B cell (primary cell): ENCODE measurements at places on chromosomes 16 and 17. TPM values are rescaled to one million over a fixed set of nuclear protein-coding genes. Genes with fewer than 3 reads are reported as not detected.

DNA sequence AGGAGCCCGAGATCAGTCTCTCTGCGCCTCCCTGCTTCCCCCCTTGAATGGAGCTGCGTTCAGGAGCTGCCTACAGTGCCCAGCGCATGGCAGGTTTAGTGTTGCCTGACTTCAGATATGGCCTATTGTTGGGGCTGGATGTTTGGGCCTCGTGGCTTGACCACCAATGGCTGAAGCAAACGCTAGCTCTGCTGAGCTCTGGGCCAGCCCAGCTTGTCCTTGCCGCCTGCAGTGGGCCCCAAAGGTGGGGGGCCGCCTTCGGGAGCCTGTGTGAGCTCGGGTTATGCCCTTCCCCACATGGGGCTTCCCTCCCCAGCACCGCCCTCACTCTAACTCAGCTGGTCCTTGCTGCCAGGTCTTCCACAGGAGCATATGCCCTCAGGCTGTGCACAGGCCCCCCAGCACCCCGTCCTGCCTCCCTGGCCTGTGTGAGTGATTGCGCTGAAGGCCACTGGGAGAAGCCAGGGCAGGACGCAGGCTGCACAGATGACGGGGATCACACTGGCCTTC, 2.0 kb upstream of the METTL26 start:
- peak; percentile 29 for DNase-seq

GRCh38 chr17:34757106-34757505, 177.7 kb downstream of the TMEM132E start:
- DNase-seq: no peak

The MSLN gene
- polyA plus RNA-seq: not detected in 2 replicates

- DNase-seq: no peak
These were observed 23.6 kb downstream of the ZNF469 start for GRCh38 chr16:88406096-88407041.

DNA sequence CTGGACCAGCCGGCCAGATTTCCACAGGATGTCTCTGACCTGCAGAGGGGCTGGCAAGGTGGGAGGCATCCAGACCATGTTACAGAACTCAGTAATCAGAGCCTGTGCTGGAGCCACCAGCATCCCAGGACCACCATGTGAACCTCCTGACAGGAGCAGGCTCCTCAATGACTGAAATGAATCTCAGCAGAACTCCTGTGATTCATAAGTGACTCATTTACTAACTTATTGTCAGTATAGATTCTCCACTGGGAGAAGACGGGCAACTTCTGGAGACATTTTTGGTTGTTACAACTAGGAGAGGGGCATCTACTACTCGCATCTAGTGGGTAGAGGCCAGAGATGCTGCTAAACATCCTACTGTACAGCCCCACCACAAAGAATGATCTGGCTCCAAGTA, 3.1 kb upstream of the WWOX start:
- no peak for DNase-seq

GRCh38 chr17:4941319-4941610, 1.2 kb downstream of the RNF167 start:
- no peak for DNase-seq

- DNase-seq: no peak
These were observed 2.5 kb upstream of the ZFHX3 start for GRCh38 chr16:73050201-73051099.

- DNase-seq: no peak
These were observed 215.3 kb downstream of the ZNF423 start for GRCh38 chr16:49640581-49640980.

GRCh38 chr16:50290856-50291255, 24.5 kb downstream of the ADCY7 start:
- DNase-seq: no peak

DNA sequence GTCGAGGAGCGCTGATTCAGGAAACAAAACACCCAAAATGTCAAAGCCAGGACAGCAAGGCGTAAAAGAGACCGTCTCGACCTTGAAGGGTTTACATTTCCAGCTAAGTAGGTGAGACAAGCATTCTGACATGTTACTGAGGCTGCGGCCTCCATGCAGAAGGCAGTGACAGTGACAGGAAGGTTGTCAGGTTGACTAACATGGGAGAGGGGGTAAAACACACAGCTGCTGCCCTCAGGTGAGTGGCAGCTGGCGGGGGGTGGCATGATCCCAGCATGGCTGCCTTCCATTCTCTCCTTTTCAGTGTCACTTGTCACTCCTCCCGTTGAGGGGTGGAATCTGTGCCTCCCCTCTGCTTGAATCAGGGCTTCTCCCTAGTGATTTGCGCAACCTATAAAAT, 31.9 kb upstream of the CRHR1 start:
- no peak for DNase-seq

- no peak for DNase-seq
These were observed 274.9 kb upstream of the CCL2 start for GRCh38 chr17:33980193-33980592.

DNA sequence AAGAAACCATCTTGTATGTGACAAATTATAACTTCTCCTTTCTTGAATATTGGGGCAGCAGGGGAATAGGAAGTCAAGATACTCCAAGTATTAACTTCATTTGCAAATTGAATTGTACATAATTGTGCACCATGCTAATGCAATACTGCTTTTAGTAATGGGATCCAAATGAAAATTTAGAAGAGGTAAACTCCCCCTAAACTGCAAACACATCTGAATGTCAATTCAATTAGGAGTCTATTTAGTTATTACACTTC, 4.5 kb downstream of the STAT5B start:
- no peak for DNase-seq

The ZC3H18 gene
- polyA plus RNA-seq: 40.4 and 63.5 TPM in 2 replicates

The HES7 gene
- polyA plus RNA-seq: 0.09 and 0.34 TPM in 2 replicates

The CETP gene
- 0.18 and 0.48 TPM in 2 replicates for polyA plus RNA-seq

The CDRT15 gene
- not detected in 2 replicates for polyA plus RNA-seq

- DNase-seq: no peak
These were observed 36.2 kb downstream of the MPHOSPH6 start for GRCh38 chr16:82133798-82134197.

The LITAFD gene
- not detected in 2 replicates for polyA plus RNA-seq

- no peak for DNase-seq
These were observed 591 bp downstream of the DHX38 start for GRCh38 chr16:72094266-72094610.

The RMI2 gene
- polyA plus RNA-seq: 2.2 and 2.3 TPM in 2 replicates

DNA sequence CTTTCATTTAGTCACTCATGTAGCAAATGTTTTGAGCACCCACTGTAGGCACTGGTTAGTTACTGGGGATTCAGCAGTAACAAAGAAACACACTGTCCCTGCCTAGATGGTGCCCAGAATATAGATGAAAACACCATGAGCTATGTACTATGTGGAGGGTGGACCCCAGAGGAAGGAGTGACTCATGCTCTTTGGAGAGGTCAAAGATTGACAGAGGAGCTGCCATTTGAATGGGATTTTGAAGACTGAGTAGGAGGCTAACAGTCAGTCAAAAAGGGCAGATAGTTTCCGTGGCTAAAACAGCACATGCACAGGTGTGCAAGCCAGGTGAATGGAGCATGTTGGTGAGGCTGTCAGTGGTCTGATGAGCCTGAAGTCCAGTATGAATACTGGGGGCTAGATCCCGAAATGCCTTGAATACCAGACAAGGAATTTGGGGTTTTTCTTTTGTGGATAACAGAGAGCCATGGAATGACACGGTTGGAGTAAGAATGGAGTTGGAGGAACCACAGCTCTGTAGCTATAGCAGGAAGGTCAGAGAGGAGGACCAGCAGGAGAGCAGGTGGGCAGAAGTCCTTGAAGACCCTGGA, 6.1 kb downstream of the IL21R start:
- DNase-seq: peak; percentile 38

GRCh38 chr17:62478424-62478879, at the start of gene TLK2:
TSS of gene TLK2 (plus strand) at chr17:62478825. CDS start at chr17:62481126, 2,301 bp downstream.
- DNase-seq: peak; percentile 86

The CSHL1 gene
- not detected in 2 replicates for polyA plus RNA-seq

The GPT2 gene
- 5.2 and 6.8 TPM in 2 replicates for polyA plus RNA-seq

DNA sequence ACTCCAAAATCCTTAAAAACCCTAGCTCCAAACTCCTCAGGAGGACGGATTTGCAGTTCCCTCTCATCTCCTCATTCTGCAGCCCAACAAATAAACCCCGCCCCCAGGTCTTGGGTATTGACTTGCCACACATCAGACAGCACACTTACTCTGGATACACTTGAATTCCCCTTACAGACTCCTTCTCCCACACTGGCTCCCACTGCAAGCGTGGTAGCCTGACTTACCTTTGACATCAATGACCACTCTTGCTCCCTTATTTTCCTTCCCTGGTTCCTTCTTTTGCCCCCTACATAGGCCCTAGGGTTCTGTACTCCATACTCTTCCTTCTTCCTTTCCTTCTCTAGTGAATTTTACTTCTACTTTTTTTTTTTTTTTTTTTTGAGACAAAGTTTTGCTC, 7.5 kb downstream of the RFFL start:
- no peak for DNase-seq

The SHISA9 gene
- polyA plus RNA-seq: 0.01 and 0.03 TPM in 2 replicates

- peak; percentile 74 for DNase-seq
These were observed 25.9 kb downstream of the BRIP1 start for GRCh38 chr17:61837175-61838051.

- DNase-seq: no peak
These were observed 131.8 kb downstream of the CDH11 start for GRCh38 chr16:64990101-64990500.

DNA sequence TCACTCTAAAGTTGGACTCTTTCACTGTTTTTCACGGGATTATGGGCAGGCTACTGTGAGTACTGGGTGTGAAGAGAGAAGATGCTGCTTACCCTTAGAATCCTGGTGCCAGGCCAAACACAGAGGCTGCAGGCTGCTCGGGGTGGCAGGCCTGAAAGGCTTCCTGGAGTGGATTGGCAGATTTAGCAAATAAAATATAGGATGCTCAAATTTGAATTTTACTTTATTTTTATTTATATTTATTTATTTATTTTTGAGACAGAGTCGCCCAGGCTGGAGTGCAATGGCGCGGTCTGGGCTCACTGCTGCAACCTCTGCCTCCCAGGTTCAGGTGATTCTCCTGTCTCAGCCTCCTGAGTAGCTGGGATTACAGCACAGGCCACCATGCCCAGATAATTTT, 14.9 kb upstream of the STAC2 start:
- no peak for DNase-seq

DNA sequence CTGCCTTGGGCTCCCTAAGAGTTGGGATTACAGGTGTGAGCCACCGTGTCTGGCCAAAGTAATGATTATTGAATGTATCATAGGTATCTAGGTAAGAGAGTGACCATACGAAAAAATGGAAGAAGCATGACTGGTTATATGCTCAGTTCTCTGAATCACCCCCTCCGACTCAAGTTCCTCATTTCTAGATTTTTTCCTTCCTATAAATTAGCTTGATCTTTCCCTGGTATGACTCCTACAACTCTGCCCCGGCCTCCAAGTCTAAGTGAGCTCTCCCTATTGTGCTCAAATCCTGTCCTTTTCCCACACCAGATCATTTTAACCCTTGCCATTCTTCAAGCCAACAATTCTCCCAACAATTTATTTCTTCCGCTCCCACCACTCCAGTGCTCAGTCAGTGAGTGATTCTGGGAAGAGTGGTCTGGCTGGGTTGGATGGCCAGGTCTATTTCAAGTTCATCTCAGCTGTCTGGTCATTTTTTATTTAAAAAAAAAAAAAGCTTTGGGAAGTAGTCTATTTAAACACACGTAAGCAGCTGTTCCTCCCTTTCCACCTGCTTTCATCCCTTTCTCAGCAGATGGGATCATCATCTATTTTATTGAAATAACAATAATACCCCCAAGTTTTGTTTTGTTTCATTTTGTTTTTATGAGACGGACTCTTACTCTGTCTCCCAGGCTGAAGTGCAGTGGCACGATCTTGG, 120.2 kb upstream of the HS3ST2 start:
- DNase-seq: no peak

DNA sequence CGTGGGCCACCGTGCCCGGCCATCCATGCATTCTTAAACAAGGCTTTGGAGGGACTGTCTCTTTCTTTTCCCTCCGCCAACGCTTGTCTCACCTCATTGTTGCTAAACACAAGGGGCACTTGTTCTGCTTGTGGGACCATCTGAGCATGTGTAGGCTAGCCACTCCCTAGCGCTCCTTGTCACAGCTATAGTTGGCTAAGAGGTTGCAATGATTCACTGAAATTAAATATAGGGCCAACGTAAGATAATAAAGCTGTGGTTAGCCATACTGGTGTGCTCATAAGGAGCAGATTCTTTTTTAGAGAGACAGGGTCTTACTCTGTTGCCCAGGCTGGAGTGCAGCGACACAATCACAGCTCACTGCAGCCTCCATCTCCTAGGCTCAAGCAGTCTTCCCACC, 41.2 kb downstream of the KIAA0513 start:
- DNase-seq: no peak

GRCh38 chr16:73018821-73019456, 29.0 kb downstream of the ZFHX3 start:
- DNase-seq: no peak

DNA sequence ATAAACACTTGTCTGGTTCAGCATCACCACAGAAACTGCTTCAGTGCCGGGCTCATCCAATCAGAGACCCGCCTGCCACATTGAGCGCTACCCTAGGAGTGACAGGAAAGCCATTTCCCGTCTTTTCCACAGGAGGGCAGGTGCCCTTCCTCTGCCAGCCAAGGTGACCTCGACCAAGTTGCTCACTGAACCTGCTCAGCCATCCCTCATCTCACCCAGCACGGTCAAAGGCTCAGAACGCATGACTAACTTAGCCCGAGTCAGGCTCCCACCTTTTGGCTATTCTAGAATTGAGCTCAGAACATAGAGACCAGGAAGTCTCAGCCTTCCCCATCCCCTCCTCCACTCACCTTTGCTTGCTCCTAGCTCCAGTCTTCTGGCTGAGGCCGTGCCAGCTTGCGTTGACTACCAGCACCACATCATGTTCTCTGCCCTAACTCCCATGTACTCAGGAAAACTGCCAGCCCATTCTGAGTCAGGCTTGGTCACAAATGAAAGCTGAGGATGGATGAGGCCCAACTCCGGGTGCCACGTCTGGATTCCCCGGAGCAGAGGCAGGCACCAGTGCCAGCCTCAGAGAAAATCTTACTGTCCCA, 15.6 kb downstream of the MRPS23 start:
- no peak for DNase-seq

The SLC35G6 gene
- 0.04 TPM in 1 of 2 replicates, not detected in the other for polyA plus RNA-seq

DNA sequence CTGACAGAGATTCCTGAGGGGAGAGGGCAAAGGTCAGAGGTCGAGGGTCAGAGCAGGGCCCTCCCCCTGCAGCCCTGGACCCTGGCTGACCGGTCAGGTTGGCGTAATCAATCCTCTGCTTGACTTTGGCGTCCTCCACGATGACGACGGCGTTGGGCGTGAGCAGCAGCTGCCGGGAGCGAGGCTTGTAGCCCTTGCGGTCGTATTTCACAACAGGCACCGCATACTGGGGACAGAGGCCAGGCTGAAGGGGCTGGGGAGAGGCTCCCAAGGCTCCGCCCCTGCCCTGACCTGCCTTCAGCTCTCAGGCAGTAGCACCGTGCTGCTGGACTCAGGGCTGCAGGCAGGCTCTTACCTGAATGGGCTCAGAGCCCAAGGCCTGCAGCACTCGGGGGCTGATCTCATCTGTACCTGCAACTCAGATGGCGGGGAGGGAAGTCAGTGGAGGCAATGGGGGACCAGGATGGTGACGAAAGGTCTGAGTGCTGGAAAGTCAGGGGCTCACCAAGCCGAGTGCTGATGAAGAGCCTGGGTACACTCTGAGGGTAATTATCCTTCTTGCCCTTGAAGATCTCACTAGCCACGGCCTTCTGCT, 12.0 kb upstream of the CRK start:
- peak; percentile 26 for DNase-seq

GRCh38 chr16:80804056-80804525, 307 bp downstream of the CDYL2 start:
- peak; percentile 69 for DNase-seq

GRCh38 chr16:71929048-71929447, 33.7 kb downstream of the IST1 start:
- no peak for DNase-seq

The CBFA2T3 gene
- 40.8 and 44.8 TPM in 2 replicates for polyA plus RNA-seq

- no peak for DNase-seq
These were observed 47.8 kb downstream of the TBC1D16 start for GRCh38 chr17:79987935-79988184.

The ITGAL gene
- 110 and 118 TPM in 2 replicates for polyA plus RNA-seq
